Hindlimb muscle (tissue), 1 donor: ENCODE measurements at places on chromosomes 13 and 19. TPM values are rescaled to one million over a fixed set of nuclear protein-coding genes. Genes with fewer than 3 reads are reported as not detected.

DNA sequence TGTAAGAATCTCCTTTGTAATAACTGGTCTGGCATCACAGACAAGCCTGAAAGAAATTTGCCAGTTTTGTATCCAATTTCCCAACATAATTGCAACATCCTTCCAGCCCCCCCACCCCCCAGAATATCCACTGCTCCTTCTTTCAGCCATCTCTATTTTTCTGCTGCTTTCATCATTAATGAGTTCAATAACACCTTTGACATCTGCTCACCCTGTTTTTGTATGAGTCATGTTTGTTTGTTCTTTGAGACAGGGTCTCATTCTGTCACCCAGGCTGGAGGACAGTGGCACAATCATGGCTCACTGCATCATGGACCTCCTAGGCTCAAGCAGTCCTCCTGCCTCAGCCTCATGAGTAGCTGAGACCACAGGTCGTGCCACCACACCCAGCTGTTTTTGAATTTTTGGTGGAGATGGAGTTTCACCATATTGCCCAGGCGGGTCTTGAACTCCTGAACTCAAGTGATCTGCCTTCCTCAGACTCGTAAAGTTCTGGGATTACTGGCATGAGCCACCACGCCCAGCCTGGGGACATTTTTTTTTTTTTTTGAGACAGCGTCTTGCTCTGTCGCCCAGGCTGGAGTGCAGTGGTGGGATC is 7.0 kb upstream of the ZC3H4 start:
- DNase-seq, result no peak

DNA sequence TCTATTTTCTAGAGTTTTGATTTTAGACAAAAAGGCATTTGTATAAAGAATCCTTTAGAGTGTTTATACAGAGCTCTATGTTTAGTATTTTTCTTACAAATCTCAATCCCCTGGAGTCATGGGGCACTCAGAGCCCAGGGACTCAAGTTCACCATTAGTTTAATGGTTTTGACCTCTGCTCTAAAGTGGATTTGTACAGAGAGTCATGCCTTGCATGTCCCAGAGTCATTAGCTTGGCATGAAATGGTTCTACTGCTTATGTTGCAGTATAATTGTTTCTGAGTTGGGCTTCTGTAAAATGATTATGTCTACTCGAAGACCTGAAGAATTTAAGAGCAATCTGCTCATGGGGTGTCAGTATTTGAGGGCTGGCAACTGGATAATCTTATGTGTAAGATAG is 406.2 kb downstream of the DLEU7 start:
- no peak for DNase-seq

DNA sequence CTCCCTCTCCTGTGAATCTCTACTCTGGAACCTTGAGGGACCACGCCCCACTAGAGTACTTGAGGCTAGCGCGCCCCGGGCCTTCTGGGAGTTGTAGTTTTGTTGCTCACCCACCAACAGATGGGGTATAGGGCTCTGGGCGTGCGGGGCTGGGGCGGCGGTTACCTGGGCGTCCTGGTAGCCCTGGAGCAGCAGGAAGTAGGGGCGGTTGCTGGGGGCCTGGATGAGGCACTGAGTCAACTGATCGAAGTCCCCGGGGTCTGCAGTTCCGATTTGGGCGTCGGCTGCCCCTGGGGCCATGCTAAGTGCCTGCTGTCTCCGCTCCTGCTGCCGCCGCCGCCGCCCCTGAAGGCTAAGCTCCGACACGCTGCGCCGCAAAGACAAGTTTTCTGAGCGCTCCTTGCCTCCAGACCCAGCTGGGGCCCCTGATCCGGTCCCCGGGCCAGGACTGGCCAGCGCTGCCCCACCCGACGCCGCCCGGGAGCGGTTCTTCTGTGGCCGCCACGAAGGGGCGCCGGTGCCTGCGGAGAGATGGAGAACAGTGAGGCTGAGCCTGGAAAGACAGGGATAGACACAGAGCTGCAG is 5.3 kb downstream of the RASIP1 start:
- no peak for DNase-seq

Gene RNF113B
- not detected for polyA plus RNA-seq

Gene ZNF878
- polyA plus RNA-seq, result 0.31 TPM

Gene CCDC106
- polyA plus RNA-seq, result 16.1 TPM

Gene CILP2
- polyA plus RNA-seq, result 1.5 TPM
